Renal pelvis (tissue), 12 donors: ENCODE measurements at places on chromosomes 5 and 9. TPM values are rescaled to one million over a fixed set of nuclear protein-coding genes. Genes with fewer than 3 reads are reported as not detected.

The LNPEP gene
- 21.1 TPM for polyA plus RNA-seq

GRCh38 chr9:15101095-15101494, 190.9 kb upstream of the FREM1 start:
- peak; percentile 24 for DNase-seq

DNA sequence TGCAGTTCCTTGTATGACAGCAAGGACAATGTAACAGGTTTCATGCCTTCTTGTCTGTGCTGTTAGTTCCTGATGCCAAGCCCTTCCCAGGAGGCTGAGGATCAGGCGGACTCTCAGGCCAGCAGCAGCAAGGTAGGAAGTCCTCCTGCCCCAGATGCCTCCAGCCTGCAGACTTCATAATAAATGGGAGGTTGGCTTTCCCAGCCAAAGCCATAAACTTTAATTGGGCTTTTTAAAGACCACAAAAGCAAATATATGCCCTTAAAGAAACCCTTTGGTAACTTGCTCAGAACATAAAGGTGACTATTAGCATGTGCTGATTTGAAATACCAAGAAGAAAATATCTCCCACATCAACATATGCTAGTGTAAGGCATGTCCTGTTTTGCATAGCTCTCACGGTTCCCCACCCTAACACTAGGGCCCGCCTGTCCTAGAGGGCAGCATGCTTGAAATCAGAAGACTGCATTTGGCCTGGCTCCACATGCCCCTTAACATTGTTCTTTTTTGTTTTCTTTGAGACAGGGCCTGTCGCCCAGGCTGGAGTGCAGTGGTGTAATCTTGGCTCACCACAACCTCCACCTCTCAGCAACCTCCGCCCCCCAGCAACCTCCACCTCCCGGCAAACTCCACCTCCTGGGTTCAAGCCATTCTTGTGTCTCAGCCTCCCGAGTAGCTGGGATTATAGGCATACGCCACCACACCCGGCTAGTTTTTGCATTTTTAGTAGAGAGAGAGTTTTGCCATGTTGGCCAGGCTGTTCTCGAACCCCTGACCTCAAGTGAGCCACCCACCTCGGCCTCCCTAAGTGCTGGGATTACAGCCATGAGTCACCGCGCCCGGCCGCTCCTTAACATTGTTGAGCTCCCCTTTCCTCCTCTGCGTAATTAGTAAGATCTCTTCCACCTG, 44.6 kb upstream of the FCN1 start:
- no peak for DNase-seq

The CSF1R gene
- 16.1 TPM for polyA plus RNA-seq
